ENCODE measurements at places on chromosomes 3 and 15. TPM values are rescaled to one million over a fixed set of nuclear protein-coding genes. Genes with fewer than 3 reads are reported as not detected.

KNG1 gene
- 1,193 TPM for total RNA-seq

GRCh38 chr3:2236203-2236602 lies 137.5 kb downstream of the CNTN4 start:
- no peak for DNase-seq

DNA sequence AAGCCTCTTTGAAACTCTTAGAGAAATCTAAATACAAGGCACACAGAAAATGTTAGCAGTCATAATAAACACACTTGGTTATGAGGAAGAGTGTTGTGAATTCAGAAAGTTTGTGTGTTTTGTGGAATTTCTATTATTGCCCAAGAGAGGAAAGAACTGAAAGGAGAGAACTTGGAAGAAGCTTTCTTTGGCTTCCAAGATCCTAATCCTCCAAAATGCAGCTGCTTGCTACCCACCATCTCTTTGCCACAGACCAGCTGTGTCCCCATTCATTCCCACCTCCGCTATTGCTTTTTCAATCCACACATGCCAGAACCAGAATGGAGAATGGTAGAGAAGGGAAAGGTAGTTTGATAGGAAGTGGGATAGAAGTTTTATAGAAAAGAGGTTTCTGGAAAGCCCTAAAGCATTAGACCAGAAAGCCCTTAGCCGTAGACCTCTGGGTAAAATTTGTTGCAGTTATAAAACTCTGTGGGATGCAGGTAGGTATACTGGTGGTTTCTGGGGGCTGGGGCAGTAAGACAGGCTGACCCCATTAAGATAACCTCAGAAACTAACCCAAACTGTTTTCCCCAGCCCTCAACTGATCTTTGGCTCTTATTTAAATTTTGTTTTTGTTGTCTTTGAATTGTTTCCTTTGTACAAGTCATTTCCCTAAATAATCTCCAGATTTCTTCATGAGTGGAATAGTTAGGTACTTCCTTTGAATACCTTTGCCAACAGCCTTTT lies 108.5 kb downstream of the FILIP1L start:
- DNase-seq: no peak

- no peak for DNase-seq
Measured at GRCh38 chr3:27657404-27657803, 64.7 kb downstream of the EOMES start.

Measured in right lobe of liver (tissue), 6 donors.